ENCODE measurements at places on chromosomes 13 and 19.

GRCh38 chr13:40777809-40778175, 6.8 kb upstream of the MRPS31 start:
- no peak for DNase-seq

GRCh38 chr19:55494172-55494761, 6.0 kb downstream of the SSC5D start:
- no peak for DNase-seq

GRCh38 chr13:110942248-110942981, 27.5 kb upstream of the ANKRD10 start:
- no peak for DNase-seq

- no peak for DNase-seq
Observed at GRCh38 chr13:111383591-111384440, 63.4 kb downstream of the TEX29 start.

GRCh38 chr19:41937525-41938468, 9.5 kb upstream of the ERFL start:
- no peak for DNase-seq
